ENCODE measurements at places on chromosomes 4 and X.
A peak's percentile ranks its signal among the peaks of the same experiment; 100 is the strongest.

DNA sequence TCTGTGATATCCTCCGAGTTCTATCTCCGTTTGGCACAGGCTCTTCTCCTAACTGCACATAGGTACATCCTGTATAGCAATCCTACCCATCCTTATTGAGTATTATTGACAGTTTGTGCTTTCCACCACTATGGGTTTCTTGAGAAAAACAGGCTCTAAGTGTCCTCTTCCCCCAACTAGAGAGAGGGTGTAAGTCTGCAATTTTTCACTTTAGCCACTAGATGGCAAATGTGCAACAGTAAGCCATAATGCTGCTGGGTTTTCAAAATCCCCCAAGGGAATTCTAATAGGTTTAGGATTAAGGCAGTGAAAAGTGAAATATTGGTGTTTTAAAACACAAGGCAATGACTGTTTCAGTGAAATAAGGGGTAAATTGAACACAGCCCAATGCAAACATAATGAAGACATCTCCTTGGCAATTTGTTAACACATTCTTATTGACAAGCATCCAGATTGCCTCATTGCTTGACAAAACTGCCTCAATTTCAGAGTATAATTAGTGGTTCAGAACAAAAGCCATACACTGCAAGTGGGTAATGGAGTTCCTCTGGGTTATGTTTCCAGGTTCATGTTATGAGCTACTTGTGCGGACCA is 239.0 kb upstream of the HTR2C start:
- no peak for DNase-seq

GRCh38 chr4:71784569-71785197 is 804 bp upstream of the GC start:
- no peak for DNase-seq

DNA sequence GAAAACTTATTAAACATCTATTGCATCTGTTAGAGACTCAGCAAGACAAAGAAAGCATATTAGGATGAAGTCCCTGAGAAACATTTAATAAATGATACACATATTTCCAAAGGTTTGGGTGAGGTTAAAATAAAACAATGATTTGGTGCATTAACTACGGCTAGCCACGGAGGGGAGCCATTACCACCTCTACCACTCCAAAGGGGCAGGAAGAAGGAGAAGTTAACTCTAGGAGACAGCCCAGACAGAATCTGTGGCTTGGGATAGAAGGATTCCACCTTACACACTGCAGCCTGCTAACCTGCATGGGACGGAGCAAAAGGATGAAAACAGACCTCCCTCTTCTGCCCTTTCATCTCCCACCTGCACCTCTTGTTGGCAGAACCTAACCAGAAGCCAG is 189.1 kb upstream of the C1QTNF7 start:
- peak; percentile 60 for DNase-seq

GRCh38 chr4:69830192-69830559 is 29.8 kb downstream of the SULT1E1 start:
- DNase-seq, result no peak

DNA sequence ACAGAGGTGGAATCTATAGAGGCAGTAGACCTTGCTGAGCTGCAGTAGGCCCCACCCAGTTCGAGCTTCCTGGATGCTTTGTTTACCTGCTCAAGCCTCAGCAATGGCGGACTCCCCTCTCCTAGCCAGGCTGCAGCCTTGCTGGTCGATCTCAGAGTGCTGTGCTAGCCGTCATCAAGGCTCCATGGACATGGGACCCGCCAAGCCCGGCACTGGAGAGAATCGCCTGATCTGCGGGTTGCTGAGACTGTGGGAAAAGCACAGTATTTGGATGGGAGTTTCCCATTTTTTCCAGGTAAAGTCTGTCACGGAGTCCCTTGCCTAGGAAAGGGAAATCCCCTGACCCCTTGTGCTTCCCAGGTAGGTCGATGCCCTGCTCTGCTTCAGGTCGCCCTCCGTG is 124.8 kb upstream of the KLF8 start:
- DNase-seq, result no peak

Data from right forelimb (tissue), 1 donor.